ENCODE measurements at places on chromosomes 2 and 18. TPM values are rescaled to one million over a fixed set of nuclear protein-coding genes. Genes with fewer than 3 reads are reported as not detected.

- H3K4me3 ChIP-seq, result no peak overlapping the region
- no peak overlapping the region for H3K27ac ChIP-seq
- no peaks in the 10 kb centered on the region for H3K4me1 ChIP-seq
- no peaks in the 10 kb centered on the region for H3K27me3 ChIP-seq
- DNase-seq, result no peak
- H3K36me3 ChIP-seq, result no peaks in the 10 kb centered on the region
These were observed 3031.0 kb upstream of the TEKT4 start for GRCh38 chr2:91839904-91840868.

DNA sequence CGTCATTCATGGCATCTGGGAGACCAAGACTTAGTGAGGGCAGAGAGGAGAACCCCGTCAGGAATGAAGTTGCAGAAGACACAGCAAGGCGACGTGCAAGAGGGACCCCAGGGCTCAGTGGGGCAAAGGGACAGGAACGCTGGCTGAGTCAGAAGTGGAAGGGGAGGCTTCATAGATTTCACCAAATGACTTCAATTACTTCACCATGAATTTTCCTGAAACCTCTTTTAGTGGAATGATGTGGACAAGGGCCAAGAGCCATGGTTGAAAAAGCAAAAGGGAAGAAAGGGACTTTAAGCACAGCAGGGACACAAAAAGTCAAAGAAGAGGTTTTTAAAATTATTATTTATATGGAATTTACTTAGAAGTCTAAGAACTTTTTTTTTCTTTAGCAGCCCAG, 141.6 kb upstream of the PID1 start:
- H3K4me1 ChIP-seq, result peaks cover 8% of the 10 kb centered on the region
- DNase-seq, result no peak
- H3K4me3 ChIP-seq, result no peak overlapping the region

DNA sequence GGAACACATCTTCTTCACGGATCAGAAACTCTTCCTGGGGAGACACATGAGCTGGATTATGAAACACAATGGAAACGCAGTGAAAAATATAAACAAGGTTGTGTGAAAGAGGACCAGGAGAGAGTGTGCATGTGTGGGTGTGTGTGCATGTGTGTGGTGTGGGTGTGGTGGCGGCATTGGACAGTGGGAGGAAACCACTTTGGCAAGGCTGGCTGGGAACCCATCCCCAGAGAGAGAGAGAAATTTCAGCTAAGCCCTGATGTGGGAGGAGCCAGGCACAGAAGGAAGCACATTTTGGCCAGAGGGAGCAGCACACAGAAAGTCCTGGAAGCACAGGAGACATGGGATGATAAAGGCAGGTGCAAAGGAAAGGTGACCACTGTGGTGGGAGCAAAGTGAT, 147.6 kb upstream of the COPS8 start:
- no peaks in the 10 kb centered on the region for H3K27me3 ChIP-seq
- no peak overlapping the region for H3K27ac ChIP-seq
- H3K4me1 ChIP-seq, result no peaks in the 10 kb centered on the region
- no peak for DNase-seq

ABHD1 gene
- 0.31 TPM for total RNA-seq

GRCh38 chr2:14543284-14543683, 89.2 kb upstream of the LRATD1 start:
- H3K36me3 ChIP-seq, result peaks cover 7% of the 10 kb centered on the region
- no peak for DNase-seq
- H3K4me3 ChIP-seq, result no peak overlapping the region
- H3K27ac ChIP-seq, result no peak overlapping the region
- no peaks in the 10 kb centered on the region for H3K27me3 ChIP-seq

DNA sequence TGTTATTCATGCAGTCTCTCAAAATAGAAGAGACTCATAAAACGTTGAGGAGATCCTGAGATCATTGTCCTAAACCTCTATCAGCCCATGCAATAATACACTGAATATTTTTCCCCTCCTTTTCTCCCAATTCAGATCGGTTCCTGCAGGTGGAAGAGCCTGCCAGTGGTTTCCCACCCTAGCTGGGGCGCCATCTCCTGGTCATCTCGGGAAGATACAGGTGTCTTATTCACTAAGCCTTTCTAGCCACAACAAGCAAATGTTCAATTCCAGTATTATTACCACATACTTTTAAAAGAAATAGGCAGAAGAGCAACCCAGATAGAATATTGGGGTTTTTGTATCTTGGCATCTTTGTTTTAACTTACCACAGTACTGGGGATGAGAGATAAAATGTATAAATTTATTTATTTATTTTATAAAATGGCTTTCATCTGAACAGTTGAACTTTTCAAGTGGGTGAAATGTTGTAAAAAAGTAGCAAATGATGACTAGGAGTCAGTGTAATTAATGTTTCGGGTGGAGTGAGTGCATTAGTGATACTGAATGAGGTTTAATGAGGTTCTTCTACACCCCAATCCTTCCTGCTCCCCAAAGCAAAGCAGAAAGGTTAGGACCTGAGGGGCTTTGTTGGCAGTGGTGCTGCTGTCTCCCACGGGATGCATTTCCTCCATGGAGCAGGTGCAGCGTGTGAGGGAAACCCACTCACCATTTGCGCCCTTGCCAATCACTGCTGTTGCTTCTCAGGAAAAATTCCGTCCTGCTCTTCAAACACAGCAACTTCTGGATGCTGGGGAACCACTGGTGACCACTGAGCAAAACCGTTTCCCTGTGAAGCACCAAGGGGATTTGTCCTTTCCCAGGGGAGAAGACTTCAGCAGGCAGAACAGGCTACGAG, 147.1 kb upstream of the FHL2 start:
- DNase-seq, result peak; percentile 66
- H3K4me1 ChIP-seq, result no peaks in the 10 kb centered on the region
- no peaks in the 10 kb centered on the region for H3K36me3 ChIP-seq
- H3K27me3 ChIP-seq, result no peaks in the 10 kb centered on the region

- peaks cover 5% of the 10 kb centered on the region for H3K4me1 ChIP-seq
- no peak overlapping the region for H3K27ac ChIP-seq
- no peak for DNase-seq
- H3K27me3 ChIP-seq, result no peaks in the 10 kb centered on the region
- H3K36me3 ChIP-seq, result no peaks in the 10 kb centered on the region
- no peak overlapping the region for H3K4me3 ChIP-seq
These were observed 55.2 kb downstream of the ZEB2 start for GRCh38 chr2:144464730-144465129.

DNA sequence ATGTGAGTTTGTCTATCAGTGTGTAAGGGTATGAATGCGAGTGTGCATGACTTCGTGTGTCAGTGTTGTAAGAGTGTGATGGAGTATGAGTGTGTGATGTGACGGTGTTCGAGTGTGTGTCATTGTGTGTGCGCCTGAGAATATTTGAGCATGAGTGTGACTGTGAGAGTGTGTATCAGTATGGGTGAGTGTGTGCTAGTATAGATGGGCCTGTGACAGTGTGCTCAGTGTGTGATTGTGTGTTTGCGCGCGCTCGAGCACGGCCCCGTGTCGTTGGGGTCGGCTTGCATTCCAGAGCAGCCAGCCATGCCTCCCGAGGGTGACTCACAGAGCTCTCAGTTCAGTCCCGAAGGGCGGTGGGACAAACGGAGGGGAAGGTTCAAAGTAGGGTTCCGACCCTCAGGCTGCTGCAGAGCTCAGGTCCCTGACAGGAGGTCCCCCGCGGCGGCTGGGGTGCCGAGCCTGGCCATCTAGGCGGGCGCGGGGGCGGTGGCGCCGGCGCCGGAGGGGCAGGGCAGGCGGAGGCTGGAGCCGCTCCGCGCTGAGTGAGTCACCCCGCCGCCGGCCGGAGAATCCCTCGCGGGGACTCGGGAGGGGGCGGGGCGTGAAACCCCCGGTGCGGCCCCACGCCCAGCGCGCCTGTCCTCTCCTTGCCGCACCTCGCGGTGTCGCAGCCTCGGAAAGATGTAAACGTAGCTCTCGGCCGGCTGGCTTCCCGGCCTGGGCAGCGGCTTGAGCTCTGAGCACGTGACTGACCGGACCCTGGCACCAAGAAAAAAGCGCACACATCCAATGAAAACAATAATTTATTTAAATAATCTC, 3.8 kb downstream of the DLX2 start:
- no peak overlapping the region for H3K27ac ChIP-seq
- peaks cover 80% of the 10 kb centered on the region for H3K27me3 ChIP-seq
- H3K36me3 ChIP-seq, result no peaks in the 10 kb centered on the region
- DNase-seq, result no peak

GRCh38 chr2:37858400-37858711, 66.7 kb upstream of the RMDN2 start:
- no peaks in the 10 kb centered on the region for H3K27me3 ChIP-seq
- no peak overlapping the region for H3K4me3 ChIP-seq
- DNase-seq, result no peak

MOGAT1 gene
- not detected for total RNA-seq

GRCh38 chr2:73746015-73746876, 9.1 kb upstream of the TPRKB start:
- H3K27me3 ChIP-seq, result no peaks in the 10 kb centered on the region
- peak; percentile 33 for DNase-seq
- no peak overlapping the region for H3K27ac ChIP-seq
- H3K4me1 ChIP-seq, result no peaks in the 10 kb centered on the region

- H3K27me3 ChIP-seq, result no peaks in the 10 kb centered on the region
- peak; percentile 24 for DNase-seq
These were observed 94.9 kb upstream of the CTDP1 start for GRCh38 chr18:79584491-79585394.

TDRD15 gene
- not detected for total RNA-seq

DNA sequence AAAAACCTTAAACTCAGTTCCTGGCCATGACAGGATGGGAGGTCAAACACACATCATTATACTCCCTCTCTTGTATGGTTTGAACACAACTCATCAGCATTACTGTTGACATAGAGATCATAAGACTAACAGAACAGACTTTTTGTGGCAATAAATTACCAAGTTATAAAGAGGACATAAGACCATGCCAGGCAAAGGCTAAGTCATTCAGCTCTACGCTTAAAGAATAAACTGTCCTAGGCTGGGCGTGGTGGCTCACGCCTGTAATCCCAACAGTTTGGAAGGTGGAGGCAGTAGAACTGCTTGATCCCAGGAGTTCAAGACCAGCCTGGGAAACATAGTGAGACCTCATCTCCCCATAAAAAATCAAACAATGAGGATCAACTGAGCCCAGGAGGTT, 16.4 kb downstream of the NLRC4 start:
- no peak overlapping the region for H3K4me3 ChIP-seq
- no peaks in the 10 kb centered on the region for H3K36me3 ChIP-seq
- H3K27ac ChIP-seq, result no peak overlapping the region

TLX2 gene
- 0.20 TPM for total RNA-seq

FAM117B gene
- total RNA-seq, result 24.5 TPM

DNA sequence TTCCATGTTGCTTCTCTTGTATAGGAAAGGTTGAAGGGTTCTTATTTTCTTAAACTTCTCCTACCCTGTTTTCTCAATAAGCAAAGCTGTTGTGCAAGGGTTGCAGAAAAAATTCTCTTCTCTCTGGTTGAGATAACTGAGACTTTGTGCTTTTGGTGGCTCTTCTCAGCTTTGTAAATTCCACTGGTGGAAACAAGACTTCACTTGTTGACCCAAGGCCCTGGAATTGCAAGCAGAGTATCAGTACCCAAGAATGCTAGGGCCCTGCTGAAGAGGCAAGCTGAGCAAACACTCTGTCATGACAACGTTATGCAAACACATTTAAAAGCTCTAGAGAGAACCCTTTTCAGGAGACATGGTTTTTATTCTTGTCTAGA, 294.7 kb upstream of the EPAS1 start:
- H3K27ac ChIP-seq, result no peak overlapping the region
- H3K27me3 ChIP-seq, result no peaks in the 10 kb centered on the region
- DNase-seq, result no peak
- no peaks in the 10 kb centered on the region for H3K36me3 ChIP-seq
- H3K4me1 ChIP-seq, result 0 out of 2 replicates have a peak, but pooled peaks cover 3% of the 10 kb centered on the region

- H3K27me3 ChIP-seq, result no peaks in the 10 kb centered on the region
- no peaks in the 10 kb centered on the region for H3K36me3 ChIP-seq
- DNase-seq, result no peak
- H3K4me1 ChIP-seq, result no peaks in the 10 kb centered on the region
These were observed 67.6 kb downstream of the AAK1 start for GRCh38 chr2:69575926-69576325.

DNA sequence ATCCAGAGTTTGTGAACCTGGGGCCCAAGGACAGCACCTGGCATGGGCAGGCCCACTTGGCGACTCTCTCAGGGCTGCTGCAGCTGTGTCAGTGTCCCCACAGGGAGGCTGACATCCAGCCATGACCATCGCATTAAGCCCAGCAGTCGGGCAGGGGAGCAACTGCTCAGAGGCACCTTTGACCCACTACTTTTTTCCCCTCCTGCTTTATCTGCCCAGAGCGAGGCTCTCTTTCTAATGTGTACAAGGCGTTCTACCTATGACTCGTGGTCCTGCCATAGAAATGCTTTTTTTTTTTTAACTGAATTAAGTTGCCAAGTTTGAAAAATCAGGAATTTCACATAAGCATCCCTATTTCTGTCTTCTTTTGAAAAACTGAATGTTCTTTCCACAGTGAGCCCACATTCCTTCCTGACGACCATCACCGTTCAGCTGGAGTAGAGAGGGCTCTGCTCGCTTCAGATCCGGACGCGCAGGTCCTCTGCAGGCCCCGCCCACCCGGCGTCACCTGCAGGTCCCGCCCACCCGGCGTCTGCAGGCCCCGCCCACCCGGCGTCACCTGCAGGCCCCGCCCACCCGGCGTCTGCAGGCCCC, 403 bp upstream of the CLUL1 start:
- H3K27me3 ChIP-seq, result no peaks in the 10 kb centered on the region
- H3K4me3 ChIP-seq, result peak overlapping the region; percentile 44
- DNase-seq, result peak; percentile 82
- H3K36me3 ChIP-seq, result no peaks in the 10 kb centered on the region

DNA sequence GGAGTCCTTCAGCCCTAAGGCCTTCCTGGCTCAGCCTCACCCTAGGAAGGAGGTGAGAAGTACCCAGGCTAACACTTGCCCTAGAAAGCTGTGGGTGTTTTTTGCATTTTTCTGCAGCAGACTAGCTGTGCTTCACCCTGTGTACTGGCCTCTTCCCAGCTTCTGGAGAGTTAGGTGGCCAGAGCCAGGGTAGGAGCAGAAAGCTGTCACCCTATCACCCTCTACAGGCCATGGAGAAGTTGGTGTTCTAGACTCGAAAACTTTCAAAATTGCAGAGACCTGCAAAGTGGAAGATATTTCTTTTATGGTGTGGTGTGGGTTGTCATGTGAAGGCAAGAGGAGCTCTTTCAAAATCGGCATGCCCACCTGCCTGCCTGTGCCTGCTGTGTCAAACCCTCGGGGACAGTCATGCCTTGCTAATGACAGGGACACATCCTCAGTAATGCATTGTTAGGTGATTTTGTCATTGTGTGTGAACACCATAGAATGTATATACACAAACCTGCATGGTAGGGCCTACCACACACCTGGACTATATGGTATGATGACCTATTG, 29.8 kb downstream of the EHD3 start:
- no peak for DNase-seq
- H3K4me3 ChIP-seq, result no peak overlapping the region
- H3K4me1 ChIP-seq, result no peaks in the 10 kb centered on the region
- no peak overlapping the region for H3K27ac ChIP-seq
- H3K27me3 ChIP-seq, result no peaks in the 10 kb centered on the region
- peaks cover 21% of the 10 kb centered on the region for H3K36me3 ChIP-seq

GRCh38 chr2:149104221-149104620, 65.7 kb downstream of the LYPD6B start:
- no peaks in the 10 kb centered on the region for H3K4me1 ChIP-seq
- DNase-seq, result no peak
- no peak overlapping the region for H3K27ac ChIP-seq
- H3K27me3 ChIP-seq, result no peaks in the 10 kb centered on the region
- H3K36me3 ChIP-seq, result peaks cover 12% of the 10 kb centered on the region
